NCI-H1417 (cell line): ENCODE measurements at places on chromosomes 5 and 9.

DNA sequence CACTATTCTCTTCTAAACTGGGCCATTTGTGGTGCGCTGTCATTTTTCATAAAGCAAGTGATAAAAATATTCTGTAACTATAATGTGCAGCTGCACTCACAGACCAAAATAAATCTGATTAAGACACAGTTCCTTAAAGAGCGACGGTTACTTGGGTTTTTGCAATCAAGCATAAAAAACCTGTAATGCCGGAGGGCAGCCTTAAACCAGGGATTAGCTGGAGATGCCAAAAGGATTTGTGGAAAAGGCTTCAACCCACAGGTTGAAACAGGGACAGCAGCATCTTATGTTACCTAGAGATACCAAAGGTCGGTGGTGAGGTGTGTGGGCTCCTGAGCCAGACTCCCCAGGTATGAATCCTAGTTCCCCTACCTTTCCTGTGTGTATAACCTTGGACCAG is 49.3 kb downstream of the CTNND2 start:
- DNase-seq: no peak

- no peak for DNase-seq
Observed at GRCh38 chr5:10391130-10391529, 37.6 kb downstream of the MARCHF6 start.

DNA sequence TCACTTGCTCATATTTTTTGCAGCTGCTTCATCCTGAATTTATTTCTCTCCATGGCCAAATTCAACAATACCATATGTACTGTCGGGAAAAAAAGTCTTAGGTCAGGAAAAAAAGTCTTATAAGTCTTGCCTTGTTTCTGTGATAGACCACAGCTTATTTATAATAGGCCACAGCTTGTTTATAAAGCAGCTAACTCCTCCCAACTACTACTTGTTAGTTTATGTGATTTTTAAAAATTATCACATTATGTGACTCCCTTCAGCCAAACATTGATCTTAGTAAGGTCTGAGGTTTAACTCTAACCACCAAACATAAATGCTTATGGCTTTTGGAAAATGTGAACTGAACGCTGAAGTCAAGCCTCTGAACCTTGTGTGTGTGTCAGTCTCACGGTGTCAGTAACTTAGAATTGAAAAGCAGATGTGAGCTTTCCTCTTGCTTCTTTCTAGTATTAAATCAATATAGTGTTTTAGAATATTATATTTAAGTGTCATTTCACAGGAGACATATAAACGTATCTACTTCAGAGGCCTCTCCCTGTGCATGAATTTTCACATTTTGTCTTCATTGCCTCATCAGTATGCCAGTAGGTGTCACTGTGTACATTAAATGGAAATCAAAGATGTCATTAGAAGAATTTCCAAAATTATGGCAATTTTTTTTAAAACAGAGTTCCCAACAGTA is 51.3 kb downstream of the SNX24 start:
- no peak for DNase-seq

DNA sequence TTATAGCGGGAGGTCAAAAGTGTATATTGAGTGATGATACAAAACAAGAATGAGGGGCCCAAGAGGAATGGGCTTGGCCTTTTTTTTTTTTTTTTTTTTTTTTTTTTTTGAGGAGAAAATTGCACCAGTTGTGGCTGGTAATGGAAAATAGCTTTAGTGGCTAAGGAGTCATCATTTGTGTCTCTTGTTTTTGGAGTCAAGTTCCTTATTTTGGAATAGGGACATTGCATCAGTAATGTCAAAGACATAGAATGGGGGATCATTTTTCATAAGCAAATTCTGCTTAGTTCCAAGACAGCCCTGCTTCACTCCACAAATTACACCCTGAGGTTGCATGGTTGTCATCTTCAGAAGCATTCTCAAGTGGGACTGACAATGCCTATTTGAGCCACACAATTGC is 137.4 kb downstream of the STK32A start:
- DNase-seq: no peak

DNA sequence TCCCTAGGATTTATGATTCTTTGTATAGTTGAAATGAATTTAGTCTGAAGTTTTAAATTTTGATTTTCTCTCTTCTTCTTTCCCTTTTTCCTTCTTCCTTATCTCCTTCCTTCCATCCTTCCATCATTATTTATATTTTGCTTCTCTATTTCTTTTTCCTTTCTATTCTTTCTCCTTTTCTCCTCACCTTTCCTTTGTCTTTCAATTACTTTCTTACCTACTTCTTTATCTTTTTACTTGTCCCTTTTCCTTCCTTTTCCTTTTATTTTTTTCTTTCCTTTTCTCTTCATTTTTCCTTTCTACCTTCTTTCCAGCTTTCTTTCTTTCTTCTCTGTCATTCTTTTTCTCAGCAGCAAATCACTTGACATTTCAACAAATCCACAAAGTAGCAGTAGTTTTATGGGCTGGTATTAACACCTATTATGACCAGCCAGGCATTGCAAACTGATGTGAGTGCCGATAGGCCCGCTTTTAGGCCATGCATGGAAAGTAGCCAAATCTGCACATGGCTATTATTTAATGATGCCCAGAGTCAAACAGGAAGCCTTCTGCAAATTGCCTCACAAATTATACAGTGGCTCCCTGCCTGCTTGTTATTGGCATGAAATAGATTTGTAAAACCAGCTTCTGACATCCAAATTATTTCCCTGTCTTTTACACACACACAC is 37.1 kb upstream of the NR3C1 start:
- DNase-seq: peak; percentile 49

DNA sequence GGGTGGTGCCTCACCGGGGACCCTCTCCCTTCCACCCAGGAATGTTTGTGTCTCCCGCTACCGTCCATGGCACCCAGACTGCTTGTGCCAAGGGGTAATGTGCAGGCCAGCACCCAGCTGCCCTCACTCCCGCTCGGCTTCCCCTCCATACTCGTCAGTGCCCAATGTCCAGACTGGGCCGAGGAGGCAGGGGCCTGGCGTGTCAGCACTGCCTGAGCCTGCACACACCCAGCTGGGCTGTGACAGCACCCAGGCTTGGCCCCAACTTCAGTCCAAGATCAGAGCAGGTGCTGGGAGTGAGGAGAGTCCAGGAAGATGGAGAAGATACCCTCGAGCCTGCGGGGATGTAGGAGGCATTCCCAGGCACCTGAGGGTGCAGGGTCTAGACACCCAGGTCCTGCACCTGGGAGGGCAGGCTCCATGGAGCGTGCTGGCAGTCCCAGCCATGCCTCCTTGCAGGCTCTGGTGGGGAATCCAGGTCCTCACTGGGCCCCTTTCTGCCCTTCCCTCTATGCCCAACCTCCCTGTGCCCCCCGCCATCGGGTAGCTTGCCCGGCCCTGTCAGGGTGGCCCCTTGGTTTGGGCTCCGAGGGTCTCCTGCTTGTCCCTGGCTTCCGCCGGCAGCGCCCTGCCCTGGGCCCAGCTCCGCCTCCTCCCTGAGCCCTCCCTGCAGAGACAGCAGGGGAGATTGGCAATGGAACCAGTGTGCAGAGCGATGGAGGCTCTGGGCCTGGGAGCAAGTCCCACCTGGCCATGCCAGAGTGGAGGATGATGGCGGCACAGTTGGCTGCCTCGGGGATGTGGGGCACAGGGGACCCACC is 250.8 kb upstream of the EDIL3 start:
- no peak for DNase-seq

GRCh38 chr5:31235381-31235780 is 41.9 kb downstream of the CDH6 start:
- DNase-seq: no peak

GRCh38 chr9:75812141-75812540 is 78.3 kb upstream of the PCSK5 start:
- no peak for DNase-seq

DNA sequence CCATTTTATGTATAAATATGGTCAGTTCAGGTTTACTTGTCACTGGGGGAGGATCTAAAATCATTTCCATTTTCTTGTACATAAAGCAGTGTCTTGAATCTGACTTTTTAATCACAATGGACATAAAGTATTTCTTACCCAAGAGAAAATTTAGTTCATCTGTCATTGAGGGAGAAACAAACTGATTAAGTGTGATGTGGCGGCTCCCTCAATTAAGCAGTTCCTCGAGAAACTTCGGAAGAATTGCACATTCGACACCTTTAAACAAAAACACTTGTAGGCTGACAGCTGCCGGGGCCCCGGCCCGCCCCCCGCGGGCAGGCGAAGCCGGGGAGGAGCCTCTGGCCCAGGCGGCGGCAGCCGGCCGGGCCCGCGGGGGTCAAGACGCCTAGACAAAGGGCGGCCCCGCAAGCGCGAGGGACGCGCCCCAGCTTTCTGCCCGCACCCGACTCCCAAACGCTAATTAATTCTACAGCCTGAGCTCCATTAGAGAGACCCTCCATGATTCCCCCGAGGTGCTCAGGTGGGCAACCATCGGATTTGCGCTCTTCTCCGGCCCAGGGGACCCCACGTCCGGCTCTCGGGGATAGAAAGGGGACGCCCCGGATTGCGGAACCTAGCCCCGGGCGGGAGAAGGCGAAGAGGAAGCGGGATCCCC is 750 bp downstream of the TRIM36 start:
- DNase-seq: peak; percentile 40

- no peak for DNase-seq
Observed at GRCh38 chr9:4787876-4788275, 4.9 kb upstream of the RCL1 start.

GRCh38 chr5:80192507-80193241 is 63.2 kb downstream of the SERINC5 start:
- no peak for DNase-seq

GRCh38 chr5:75707911-75708509 is 9.2 kb downstream of the POC5 start:
- no peak for DNase-seq

GRCh38 chr5:140227046-140227445 is 52.1 kb downstream of the CYSTM1 start:
- no peak for DNase-seq

DNA sequence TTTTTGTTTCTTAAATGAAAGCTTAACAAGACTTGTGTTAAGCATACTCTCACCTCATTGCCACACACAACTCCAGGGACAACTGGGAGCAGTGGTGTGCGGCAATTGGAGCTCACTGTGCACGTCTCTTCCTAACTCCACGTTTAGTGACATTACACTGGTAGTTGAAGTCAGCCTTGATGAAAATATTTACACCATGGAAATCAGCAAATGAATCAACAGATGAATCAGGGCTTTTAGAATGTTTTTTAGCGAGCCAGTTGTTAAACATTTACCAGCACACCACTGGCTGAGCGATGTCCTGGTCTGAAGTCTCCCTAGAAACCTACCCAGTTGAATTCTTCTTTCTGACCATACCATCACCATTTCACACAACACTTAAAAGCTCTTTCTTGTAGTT is 67.3 kb downstream of the KLHL3 start:
- DNase-seq: no peak

GRCh38 chr5:148816357-148816756 is 10.1 kb upstream of the ADRB2 start:
- DNase-seq: no peak

DNA sequence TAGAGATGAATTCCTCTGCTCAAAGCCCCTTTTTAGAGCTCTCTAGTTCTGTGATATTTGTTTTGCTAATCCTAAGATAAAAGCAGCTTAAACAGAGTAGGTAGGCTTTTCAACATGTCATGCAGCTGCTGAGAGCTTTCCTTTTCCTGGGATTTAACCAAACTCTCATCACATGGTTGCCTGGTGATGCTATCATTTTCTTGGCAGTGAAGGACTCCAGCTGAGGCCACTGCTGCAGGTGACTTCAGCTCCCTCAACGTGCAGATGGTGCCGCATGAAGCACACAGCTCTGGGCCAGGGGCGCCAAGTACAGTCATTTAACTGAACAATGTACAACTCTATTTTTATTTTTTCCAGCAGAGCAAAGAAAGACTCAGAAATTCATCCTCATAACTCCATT is 42.2 kb downstream of the SECISBP2 start:
- DNase-seq: peak; percentile 64

DNA sequence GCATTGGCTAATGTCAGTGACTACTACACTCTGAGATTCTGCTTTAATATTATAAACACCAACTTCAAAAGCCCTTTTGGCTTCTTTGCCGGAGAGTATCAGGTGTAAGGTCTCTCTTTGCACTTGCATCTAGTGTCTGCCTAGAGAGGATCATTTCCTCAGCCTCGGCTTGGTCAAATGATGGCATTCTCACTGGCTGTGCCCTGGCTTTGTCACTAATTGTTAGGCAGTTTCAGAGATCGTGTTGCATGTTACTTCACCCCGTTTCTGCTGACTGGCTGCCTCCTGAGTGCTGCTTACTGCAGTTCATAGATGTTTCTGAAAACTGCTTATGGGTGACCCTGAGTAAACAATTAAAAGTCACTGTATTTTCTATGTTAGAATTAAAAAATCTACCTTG is 48.8 kb downstream of the SLC1A3 start:
- DNase-seq: no peak

GRCh38 chr9:92147852-92148180 is 32.6 kb upstream of the SPTLC1 start:
- no peak for DNase-seq

- DNase-seq: no peak
Observed at GRCh38 chr5:77360381-77360780, 131.7 kb downstream of the WDR41 start.

DNA sequence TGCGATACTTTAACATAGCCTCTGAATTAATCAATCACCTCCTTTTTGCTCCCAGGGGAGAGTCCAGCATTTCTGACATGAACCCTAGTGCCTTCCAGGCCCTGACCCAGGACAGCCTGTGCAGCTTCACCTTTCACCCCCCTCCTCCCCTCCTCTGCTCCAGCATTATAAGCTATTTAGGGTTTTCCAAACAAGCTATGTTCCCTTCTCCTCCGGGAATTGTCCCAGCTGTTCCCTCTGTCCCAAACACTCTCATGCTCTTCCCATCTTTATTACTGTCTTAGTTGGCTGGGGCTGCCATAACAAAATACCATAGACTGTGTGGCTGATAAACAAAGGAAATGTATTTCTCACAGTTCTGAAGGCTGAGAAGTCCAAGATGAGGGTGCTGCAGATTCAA is 161.5 kb downstream of the EBF1 start:
- DNase-seq: no peak

GRCh38 chr9:132077881-132078698 is 1.6 kb downstream of the MED27 start:
- DNase-seq: peak; percentile 86

DNA sequence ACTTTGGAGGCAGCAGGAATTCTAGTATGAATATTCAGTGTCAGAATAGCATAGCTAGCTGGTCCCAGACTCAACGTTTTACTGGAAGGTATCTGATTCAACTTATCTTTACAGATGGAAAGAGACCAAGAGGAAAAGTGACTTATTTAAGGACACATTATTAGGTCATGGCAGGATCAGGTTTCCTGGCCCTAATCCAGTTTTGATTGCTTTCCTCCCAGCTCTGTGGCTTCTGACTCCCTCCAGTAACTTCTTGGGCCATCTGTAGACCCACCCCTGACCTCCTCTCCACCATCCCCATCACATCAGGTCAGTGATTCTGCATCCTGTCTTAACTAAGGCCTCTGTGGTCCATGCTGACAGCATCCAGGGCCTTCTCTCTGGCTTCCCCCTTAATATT is 38.4 kb downstream of the SH3TC2 start:
- no peak for DNase-seq
